ENCODE measurements at places on chromosomes 11 and 22. TPM values are rescaled to one million over a fixed set of nuclear protein-coding genes. Genes with fewer than 3 reads are reported as not detected.

Gene PARVG
- total RNA-seq = not detected

Gene BACE1-AS
- 5.1 TPM for total RNA-seq

Gene VPS51
- 162 TPM for total RNA-seq

Gene SLC5A1
- total RNA-seq = not detected

Gene OR2D2
- not detected for total RNA-seq

Gene WNT11
- total RNA-seq = 1.2 TPM

Gene MOGAT2
- not detected for total RNA-seq

Gene KCTD14
- 13.3 TPM for total RNA-seq

Gene TOMM22
- total RNA-seq = 79.3 TPM

Gene SLC37A2
- 0.73 TPM for total RNA-seq

Gene KRTAP5-9
- total RNA-seq = not detected

Gene MUC6
- total RNA-seq = not detected

Gene INS
- not detected for total RNA-seq

Gene DNAJB7
- total RNA-seq = not detected

Gene PPP2R5B
- total RNA-seq = 6.0 TPM

Gene ZNF280A
- 0.15 TPM for total RNA-seq

Gene NPAS4
- total RNA-seq = not detected

Gene HORMAD2
- total RNA-seq = not detected

Gene NLRX1
- 34.0 TPM for total RNA-seq

Gene ESAM
- total RNA-seq = 0.85 TPM

Gene OR5P2
- total RNA-seq = not detected

Gene TUB
- total RNA-seq = 16.4 TPM

Gene KCNK4
- total RNA-seq = not detected

Gene JAM3
- total RNA-seq = 34.4 TPM

Gene ANGPTL5
- total RNA-seq = not detected

Gene SLC17A6
- total RNA-seq = not detected

Gene RIBC2
- total RNA-seq = 1.9 TPM

Gene PNPLA5
- 4.0 TPM for total RNA-seq

Gene KCNC1
- total RNA-seq = not detected

Gene KRTAP5-8
- total RNA-seq = not detected

Gene BTG4
- total RNA-seq = not detected

Gene MMP1
- total RNA-seq = not detected

Gene CD248
- 0.83 TPM for total RNA-seq

Gene KRTAP5-1
- not detected for total RNA-seq

Gene APOL1
- not detected for total RNA-seq

Gene YAP1
- total RNA-seq = 80.5 TPM

Gene CYB5R2
- total RNA-seq = 53.0 TPM

Gene TIMM10
- 58.6 TPM for total RNA-seq

Gene RASL10A
- total RNA-seq = 5.1 TPM

Gene RIMBP3C
- total RNA-seq = 0.70 TPM

Gene CTSC
- 326 TPM for total RNA-seq

Gene MICAL3
- 11.8 TPM for total RNA-seq

Gene A4GALT
- 9.6 TPM for total RNA-seq

Gene OR5B3
- total RNA-seq = not detected

Gene LRRC74B
- not detected for total RNA-seq

Gene PRR5L
- total RNA-seq = 5.8 TPM

Gene CD6
- not detected for total RNA-seq

Gene PLAAT2
- total RNA-seq = not detected

Gene PRG3
- not detected for total RNA-seq

Gene DERL3
- 5.0 TPM for total RNA-seq

Gene KDM4E
- total RNA-seq = not detected

Gene FUT4
- 8.6 TPM for total RNA-seq

Gene SCGB2A2
- total RNA-seq = not detected

Gene IGLL1
- total RNA-seq = not detected
